ENCODE measurements at places on chromosomes 7 and 10. TPM values are rescaled to one million over a fixed set of nuclear protein-coding genes. Genes with fewer than 3 reads are reported as not detected.

DNA sequence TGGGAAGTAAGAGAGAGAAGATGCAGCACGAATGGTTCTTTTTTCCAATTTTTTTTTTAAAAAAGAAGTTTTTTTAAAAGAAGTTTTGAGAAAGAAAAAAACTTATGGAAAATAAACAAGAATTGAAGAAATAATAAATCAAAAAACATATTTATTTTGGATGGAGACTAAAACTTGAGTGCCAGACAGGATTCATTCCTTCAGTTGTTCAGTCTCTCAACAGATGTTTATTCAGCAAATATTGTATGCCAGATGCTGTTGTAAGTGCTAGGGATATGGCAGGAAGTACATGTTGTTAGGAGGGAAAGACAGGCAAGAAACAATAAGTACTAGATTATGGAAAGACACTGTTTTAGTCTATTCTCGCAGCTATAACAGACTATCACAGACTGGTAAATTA lies 750.7 kb upstream of the PHF14 start:
- no peak for DNase-seq

DNA sequence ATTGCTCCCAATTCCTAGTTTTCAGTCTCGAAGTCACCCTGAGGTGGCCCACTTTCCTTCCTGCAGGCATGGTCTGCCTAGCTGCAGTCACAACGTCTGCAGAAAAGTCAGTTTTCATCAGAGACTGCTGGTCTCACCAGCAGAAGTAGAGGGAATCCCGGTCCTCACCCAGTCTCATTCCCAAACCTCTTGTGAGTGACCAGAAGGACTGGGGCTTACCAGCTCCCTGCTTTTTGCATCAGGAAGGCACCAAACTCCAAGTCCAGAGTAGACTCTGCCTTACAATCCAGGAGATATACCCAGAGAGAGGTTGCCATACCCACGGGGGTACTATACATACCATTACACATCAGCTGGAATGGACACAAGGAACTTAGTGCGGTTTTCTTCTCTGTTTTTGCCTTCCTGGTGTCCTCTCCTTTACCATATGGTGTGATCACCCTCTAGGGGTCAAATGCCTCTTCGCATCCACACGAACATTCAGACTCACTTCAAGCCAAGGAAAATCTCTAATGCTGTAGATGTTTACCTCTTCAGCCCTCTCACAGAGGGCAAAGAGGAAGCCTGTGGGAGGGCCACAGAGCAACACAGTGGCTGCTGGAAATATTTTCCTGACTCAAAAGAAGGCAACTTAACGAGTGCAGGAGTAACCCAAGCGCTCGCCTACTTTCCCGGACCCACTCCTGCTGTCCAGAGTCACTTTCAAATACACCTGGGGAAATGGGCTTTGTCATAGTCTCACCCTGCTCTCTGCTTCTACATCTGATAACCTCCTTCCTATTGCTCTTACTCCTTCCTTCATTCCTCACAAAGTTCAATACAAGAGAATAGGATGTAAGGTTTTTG lies 220.9 kb downstream of the C7orf25 start:
- no peak for DNase-seq

Gene PMPCB
- total RNA-seq, result 56.3 TPM

GRCh38 chr7:16627236-16627635 lies 18.3 kb downstream of the ANKMY2 start:
- DNase-seq, result no peak

GRCh38 chr10:69268761-69269416 lies 9.4 kb upstream of the HK1 start:
- no peak for DNase-seq

GRCh38 chr7:149873970-149874643 lies 338 bp downstream of the ATP6V0E2 start:
- peak; percentile 57 for DNase-seq

Gene FOXP2
- total RNA-seq, result 228 TPM

Gene IL6
- total RNA-seq, result not detected

DNA sequence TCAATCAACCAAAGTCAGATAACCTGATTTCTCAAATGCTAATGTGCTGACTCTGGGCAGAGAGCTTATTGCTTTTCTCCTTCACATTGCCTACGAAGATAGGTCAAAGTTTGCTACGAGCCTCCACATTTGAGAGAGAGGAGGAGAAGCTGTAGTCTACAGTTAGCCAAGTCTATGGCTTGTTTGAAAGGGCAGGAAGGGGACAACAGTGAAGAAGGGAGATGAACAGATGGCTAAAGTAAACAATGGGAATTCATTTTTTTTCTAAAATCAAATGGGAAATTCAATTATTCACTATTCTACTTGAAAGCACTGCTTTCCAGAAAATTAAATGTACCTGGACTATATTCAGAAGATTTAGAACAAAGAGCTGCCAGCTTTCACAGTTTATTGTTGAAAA lies 126.7 kb upstream of the C1QL3 start:
- peak; percentile 43 for DNase-seq

Gene NYAP1
- total RNA-seq, result 18.2 TPM

- DNase-seq, result no peak
Observed at GRCh38 chr7:33849004-33849403, 56.3 kb upstream of the BMPER start.

- DNase-seq, result no peak
Observed at GRCh38 chr7:101265622-101266516, 21.0 kb upstream of the FIS1 start.

- no peak for DNase-seq
Observed at GRCh38 chr7:91596287-91596686, 284.2 kb downstream of the MTERF1 start.

- DNase-seq, result no peak
Observed at GRCh38 chr7:89023877-89024276, 228.3 kb upstream of the TEX47 start.

DNA sequence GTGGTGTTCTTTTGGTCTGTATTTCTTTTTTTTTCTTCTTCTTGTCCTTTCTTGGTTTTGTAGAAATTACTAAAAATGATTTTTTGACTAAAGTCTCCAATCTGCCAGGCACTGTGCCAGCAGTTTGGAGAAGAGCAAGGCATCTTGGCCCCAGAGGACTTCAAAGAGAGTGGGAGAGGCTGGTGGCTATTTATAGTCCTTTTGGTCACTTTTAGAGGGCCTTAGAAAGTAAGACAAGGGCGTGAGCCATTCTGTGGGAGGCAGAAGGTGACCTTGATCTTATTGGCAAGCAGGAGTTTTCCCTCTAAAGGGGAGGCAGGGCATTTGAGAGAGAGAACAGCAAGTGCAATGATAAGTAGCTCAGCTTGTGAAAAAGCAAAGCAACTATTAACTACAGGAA lies 211.9 kb downstream of the GALNT17 start:
- no peak for DNase-seq

DNA sequence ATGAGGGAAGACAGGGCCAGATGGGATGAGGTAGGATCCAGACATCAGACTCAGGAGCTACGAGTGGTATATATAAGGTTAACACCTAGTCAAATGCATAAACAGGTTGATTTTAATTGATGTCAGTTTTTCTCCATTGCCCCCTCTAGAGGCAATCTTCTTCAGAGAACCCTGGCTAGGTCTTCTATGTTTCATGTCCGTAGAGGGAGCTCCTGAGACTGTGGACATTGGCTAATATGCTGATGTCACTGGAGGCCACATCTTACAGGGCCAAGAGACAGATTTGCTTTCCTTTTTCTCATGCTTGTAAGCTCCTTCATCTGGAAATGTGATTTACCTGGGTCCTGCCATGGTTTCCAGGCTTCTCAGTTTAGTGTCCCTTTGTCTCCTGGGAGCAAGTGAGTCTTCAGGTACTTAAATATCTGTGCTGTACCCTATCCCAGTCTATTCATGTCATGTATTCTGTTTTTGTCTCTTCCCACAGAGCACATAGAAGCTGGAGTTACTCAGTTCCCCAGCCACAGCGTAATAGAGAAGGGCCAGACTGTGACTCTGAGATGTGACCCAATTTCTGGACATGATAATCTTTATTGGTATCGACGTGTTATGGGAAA lies 161.6 kb upstream of the PRSS1 start:
- no peak for DNase-seq

DNA sequence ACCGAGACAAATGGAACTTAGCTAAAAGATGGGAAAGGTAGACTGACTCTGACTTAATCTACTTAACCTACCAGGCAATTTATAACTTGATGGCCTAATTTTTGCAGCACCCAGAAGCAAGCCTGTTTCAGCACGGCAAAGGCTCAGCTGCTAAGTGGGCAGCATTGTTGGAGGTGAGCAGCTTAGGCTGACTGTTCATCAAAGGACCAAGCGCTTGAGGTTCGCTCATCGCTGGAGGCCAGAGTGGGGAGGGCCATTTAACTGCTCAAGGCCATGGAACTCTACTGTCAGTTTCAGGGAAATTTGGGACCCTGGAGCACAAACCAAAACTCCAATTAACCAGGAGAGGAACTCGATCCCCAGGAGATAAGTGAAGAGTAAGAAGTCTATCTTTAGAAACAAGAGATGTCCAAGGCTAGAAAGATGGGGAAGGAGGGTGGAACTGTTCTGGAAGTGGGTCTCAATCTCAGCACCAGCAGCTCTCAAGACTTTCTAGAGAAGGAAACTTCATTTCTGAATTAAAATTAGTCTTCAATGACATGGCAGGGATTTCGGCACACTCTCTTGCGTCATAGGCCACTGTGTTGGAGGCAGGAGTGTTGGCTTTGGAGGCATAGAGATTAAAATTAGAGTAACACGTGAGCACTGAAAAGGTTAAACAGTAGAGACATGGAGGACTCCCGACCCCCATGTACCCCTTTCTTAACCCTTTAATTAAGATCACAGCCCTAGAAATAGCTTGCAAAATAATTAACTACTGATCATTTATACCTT lies 43.1 kb downstream of the EGFR start:
- DNase-seq, result no peak

DNA sequence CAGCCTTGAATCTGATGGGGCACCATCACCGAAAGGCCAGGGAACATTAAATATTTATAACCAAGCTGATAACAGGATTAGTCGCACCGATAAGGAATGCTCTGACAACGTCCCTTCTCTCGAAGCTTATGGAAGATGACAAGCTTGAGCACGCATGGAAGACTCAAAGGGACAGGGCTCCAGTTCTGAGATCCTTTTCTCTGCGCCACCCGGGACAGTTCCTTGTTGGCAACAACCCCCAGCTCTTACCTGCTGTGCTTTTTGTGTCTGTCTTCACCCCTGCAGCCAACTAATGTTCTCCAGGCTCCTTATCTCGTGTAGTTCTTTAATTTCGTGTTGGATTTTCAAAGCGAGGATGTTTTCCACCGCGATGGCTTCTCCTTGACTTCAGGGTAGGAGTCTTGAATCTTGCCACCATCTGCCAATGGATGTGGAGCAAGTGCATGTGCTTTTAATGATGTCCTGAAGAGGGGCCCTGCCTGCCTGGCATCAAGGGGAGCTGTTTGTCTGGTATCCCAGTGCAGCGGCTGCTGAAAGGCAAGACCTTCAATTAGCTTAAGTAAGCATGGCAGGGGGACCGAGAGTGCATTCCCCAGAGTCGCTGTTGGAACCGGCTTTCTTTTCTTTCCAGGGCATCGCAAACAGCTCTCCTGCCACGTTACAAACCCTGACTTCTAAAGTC lies 354 bp upstream of the FERD3L start:
- no peak for DNase-seq

All from cerebellum (tissue), 4 donors.